ENCODE measurements at places on chromosomes 6 and 20.

- DNase-seq, result no peak
Observed at GRCh38 chr6:69887714-69888345, 21.5 kb downstream of the COL19A1 start.

GRCh38 chr6:23754197-23754596, 371.8 kb upstream of the NRSN1 start:
- no peak for DNase-seq

GRCh38 chr20:22630701-22631100, 46.3 kb upstream of the FOXA2 start:
- no peak for DNase-seq

DNA sequence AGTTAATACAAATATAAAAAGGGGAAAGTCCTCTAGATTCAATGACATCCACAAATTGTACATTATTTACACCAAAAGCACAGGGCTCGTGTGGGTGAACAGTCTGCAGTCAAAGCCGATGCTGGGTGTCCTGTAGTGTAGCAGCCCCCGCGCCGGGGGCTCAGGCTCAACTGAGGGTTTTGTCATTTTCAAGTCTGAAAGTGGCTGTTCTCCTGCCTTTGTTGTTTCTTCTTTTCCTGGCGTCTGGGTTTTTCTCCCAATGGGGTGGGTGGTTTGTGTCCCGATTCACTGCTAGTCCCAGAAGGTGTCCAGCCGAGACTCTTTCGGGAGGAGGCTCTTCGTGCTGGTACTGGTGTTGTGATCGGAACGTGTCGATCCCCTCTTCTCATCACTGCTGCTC, 146.0 kb downstream of the ZMYND8 start:
- DNase-seq, result no peak

GRCh38 chr6:98578016-98578415, 256.4 kb upstream of the POU3F2 start:
- no peak for DNase-seq

DNA sequence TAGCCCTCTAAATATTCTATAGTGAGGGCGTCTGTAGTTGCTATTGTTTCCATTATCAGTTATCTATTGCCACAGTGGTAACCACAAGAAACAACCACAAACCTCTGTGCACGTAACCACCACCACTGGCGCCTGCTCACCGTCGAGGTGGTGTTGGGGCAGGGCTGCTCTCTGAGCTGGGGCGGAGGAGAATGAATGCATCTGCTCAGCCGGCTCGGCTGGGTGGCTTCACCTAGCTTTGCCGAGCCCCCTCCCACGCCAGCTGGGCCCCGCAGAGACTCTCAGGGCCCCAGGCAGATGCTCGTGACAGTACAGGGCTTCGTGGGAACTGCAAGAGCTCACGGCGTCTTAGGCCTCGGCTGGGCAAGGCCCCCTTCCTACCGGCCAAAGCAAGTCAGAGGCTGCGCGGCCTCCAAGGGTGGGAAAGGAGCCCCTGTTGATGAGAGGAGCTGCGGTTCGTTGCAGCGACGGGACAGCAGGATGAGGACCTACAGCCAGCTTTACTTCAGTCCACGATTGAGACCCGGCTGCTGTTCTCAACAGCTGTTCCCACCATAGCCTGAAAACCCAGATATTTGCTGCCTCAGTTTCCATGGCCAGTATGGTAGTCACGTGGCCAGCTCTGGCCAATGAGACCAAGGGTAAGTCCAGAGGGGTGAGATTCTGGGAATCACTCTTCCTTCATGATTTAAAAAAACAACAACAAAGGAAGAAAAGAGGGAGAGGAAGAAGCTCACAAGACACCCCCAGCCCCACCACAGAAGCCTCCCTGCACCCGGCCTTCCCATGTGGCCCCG, 120.2 kb upstream of the AFDN start:
- no peak for DNase-seq

- DNase-seq, result no peak
Observed at GRCh38 chr20:54872440-54872839, 397.0 kb downstream of the DOK5 start.

DNA sequence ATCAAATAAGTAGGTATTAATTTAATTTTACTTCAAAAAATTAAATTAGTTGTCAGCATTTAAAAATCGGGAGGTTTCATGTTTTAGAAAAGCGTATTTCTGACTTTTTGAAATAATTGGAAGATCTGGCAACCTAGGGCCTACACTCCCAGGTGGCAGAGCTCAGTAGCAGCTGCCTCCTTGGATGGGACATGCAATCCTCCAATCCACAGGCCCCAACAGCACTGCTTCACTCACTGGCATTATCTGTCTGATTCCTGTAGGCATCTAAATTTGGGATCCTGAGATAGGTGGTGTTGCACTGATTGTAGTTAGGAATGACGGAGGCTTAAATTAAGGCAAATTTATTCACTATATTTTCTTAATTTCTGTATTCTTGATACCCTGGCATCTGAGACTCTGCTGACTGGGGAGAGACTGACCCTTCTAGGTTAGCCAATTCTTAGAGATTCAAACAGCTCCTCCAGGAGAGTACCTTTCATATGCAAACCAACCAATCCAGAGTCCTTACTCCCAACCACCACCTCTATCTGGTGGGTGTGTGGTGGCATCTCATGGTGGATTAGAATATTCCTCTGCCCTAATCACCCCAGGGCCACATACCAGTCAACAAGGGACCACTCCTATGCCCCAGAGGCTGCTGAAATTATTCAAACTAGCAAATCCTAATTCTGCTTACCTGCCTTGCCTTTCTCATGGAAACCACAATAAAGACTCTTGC, 146.6 kb upstream of the GLP1R start:
- DNase-seq, result no peak

DNA sequence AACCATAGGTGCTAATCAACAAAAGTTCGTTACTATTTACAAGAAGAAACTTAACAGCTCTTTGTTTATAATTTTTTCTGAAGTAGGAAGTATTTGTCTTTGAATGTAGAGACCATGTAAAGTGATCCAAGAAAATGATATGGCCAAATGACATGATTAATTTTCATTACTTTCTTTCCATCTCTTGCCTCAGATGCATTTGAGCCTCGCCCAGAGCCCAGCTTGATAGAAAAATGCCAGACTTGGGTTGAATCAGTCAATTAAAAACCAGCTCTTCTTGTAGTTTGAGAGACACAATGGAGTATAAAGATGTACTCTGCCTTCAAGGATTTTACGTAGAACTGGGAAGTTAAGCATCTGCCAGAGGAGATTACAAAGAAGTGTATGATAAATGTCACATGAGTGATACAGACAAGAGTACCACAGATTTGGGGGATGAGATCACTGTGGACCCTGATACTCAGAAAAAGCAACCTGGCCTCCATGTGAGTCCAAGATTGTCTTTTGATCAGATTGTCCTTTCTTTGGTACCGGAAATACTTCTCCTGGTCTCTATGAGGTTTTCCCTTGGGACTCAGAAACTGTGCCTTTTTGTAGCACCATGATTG, 92.5 kb upstream of the SUPT3H start:
- no peak for DNase-seq

DNA sequence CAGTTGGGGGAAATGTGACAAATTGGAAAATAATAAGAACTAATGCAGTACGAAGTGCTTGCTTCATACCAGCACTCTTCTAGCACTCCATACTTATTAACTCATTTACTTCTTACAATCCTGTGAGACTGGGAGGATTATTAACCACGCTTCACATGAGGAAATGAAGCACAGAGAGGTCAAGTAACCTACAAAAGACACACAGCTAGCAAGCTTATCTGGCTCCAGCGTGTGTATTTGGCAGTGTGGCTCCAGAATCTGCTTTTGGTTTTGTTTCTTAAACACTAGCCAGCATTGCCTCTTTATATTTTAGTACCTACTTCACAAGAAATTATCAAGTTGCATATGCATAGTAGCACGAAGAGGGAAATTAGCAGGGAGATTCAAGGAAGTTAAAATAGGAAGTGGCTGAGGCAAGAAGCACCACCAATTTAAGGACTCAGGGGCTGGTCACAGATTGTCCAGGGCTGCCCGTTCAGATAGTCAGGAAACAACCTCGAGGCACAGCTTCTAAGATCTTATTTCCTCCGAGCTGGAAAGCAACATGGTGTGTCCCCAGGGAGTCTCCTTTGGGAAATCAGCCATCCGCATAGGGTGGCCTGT, 302.7 kb upstream of the PRDM1 start:
- no peak for DNase-seq

DNA sequence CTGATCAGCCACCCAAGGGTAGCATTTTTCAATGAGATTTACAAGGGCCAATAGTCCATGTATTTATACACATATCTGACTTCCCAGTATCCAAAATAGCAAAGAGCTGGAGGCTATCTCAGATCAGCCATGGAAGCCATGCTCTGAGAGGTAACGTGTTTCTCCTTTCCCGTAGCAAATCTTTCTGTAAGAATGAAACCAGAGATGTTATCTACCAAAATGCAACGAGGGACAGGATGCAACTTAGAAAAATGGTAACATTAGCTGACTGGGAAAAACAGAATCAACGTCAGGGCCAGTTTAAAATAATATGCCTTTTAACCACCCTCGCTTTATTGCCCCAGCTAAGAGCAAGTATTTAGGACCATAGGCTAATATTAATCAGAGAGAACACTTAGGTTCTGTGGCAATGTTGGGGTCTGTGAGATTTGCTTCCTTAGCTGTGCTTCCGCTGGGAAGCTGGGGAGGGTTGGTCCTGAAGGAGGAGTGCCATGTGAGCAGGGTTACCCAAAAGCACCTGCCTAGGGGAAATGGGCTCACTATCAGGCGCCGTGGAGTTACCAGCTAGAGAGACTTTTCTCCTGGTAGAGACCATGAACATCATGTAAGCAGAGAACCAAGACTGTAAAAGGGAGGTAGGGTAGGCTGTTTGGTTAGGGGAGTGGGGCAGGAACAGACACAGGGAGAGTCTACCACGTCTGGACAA, 1.2 kb downstream of the ZNF831 start:
- no peak for DNase-seq

DNA sequence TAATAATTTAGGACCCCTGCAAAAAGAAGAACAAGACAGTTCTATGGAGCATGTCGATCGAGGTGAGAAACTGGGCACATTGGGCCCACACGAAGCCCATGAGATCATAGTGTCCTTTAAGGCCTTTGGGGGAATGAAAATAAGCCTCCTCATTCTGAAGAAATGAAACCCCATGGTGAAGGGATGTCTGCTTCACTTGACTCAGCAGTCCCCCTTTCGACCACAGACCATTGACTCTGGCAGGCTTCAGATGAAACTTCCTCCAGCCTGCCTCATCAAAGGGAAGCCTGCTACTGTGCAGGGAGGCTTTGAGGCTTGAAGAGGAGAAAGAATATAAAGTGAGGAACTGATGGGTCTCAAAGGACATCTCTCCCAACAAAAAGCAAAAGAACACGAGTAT, 144.2 kb upstream of the FBXL4 start:
- DNase-seq, result no peak

GRCh38 chr6:141153563-141153962, 979.2 kb upstream of the GJE1 start:
- DNase-seq, result peak; percentile 31

DNA sequence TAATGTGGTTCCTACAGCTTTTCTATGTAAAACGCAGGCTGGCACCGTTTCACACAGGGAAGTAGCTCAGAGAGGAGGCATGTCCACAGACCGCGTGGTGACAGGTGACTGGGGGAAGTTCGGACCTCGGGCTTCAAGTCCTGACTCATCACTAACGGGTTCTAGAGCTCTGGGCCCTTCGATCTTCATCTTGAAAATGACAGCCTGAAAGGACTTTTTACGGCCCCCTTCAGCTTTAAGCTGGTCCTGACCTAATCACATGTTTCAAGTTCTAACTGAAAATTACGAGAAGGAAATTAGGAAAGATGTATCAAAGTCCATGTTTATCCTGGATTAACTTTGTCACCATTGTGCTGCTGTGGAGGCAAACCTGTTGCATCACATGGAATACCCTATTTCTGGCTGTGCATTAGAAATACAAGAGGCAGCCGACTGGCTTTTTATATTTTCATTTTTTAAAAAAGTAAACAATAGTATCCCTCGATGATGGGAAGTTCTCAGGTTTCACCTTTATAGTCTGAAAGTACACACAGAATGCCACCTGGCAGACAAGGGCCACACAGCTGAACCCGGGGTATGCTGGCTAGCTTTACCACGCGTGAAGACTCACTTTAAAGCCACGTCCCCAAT, 2.0 kb downstream of the MAN1A1 start:
- DNase-seq, result no peak

DNA sequence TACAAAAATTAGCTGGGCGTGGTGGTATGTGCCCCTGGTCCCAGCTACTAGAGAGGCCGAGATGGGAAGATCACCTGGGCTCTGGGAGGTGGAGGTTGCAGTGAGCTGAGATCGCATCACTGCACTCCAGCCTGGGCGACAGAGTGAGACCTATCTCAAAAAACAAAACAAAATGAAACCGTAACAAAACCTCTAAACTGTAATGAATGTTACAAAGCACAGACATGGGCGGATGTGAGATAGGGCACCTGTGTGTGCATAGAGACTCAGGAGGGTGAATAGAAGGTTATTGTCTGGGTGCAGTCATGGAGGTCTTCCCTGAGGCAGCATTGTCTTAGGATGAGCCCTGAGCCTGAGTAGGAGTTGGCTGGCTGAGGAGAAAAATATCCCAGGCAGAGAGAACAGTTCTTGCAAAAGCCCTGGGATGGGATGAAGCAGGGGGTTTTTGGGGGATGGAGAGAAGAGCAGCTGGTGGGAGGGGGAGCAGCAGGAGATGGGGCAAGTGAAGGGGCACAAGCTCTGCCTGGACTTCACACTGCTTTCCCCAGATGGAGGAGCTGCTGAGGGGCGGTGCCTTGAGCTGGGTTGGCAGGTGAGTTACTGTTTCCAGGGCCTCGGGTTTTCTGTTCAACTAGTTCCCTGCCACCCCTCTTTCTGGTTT, 5.2 kb downstream of the BCAS4 start:
- no peak for DNase-seq

DNA sequence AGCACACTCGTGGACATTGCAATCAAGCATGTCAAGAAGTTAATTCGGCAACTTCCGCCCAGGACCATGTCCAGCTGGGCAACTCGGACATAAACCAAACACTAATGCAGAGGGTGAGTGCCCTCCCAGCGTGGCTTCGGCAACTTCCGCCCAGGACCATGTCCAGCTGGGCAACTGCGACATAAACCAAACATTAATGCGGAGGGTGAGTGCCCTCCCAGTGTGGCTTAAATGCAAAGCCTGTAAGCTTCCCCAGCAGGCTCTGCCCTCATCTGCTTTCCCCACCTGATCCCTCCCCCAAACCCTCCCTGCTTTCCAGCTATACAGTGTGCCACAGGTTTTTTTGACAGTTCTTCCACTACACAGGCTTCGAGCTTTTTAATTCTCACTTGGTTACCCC, 143.4 kb downstream of the PXDC1 start:
- no peak for DNase-seq

GRCh38 chr20:17757496-17757895, 57.7 kb downstream of the BANF2 start:
- DNase-seq, result no peak

- DNase-seq, result no peak
Observed at GRCh38 chr6:135869857-135870256, 18.4 kb downstream of the PDE7B start.

GRCh38 chr6:166419286-166419685, 36.5 kb upstream of the MPC1 start:
- DNase-seq, result no peak

Data from neural progenitor cell (in vitro differentiated cells).